Activated T-helper 2 cell treated with anti-CD3 and anti-CD28 coated beads, Interferon-gamma antibody, Interleukin-2, Interleukin-4, amounts not matched to agents 10 μg/mL and 5 μg/mL and 100 μg/mL, durations not matched to agents 14 hours and 24 hours and 36 hours (primary cell): ENCODE measurements at places on chromosomes 1 and 21. TPM values are rescaled to one million over a fixed set of nuclear protein-coding genes. Genes with fewer than 3 reads are reported as not detected.

The HSF2BP gene
- 0.97 and 1.1 TPM in 2 replicates for total RNA-seq

The SGIP1 gene
- not detected in 2 replicates for total RNA-seq

The OLFML3 gene
- 0.11 and 0.18 TPM in 2 replicates for total RNA-seq

The BTBD8 gene
- 1.4 and 2.4 TPM in 2 replicates for total RNA-seq

The SAMD11 gene
- total RNA-seq = not detected in 2 replicates

The TSPEAR gene
- total RNA-seq = not detected in 2 replicates

The CFAP107 gene
- total RNA-seq = not detected in 2 replicates

The PTGS2 gene
- total RNA-seq = 109 and 112 TPM in 2 replicates

The CD5L gene
- not detected in 2 replicates for total RNA-seq

The ZNF678 gene
- total RNA-seq = 5.1 and 5.7 TPM in 2 replicates

The NPHP4 gene
- total RNA-seq = 19.0 and 20.2 TPM in 2 replicates

The PLEKHN1 gene
- 3.7 and 4.0 TPM in 2 replicates for total RNA-seq

The PLA2G2C gene
- 0.30 TPM in 1 of 2 replicates, not detected in the other for total RNA-seq

The LRRC39 gene
- 0.43 and 0.74 TPM in 2 replicates for total RNA-seq
